ENCODE measurements at places on chromosomes 5 and 9.

DNA sequence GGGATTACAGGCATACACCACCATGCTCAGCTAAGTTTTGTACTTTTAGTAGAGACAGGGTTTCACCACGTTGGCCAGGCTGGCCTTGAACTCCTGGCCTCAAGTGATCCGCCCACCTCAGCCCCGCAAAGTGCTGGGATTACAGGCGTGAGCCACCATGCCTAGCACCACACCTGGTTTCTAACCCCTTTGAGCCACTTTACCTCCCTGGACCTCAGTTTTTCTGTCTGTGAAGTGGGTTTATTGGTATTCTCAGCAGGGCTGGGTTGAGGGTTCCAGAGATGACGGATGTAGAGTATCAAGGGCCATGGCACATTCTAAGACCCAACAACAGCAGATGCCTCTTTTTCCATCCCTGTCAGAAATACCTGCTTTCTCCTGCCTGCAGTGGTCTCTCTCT lies 38.6 kb downstream of the AMBP start:
- DNase-seq = no peak

- DNase-seq = no peak
These were observed 42.9 kb downstream of the LAMC3 start for GRCh38 chr9:131051592-131052517.

DNA sequence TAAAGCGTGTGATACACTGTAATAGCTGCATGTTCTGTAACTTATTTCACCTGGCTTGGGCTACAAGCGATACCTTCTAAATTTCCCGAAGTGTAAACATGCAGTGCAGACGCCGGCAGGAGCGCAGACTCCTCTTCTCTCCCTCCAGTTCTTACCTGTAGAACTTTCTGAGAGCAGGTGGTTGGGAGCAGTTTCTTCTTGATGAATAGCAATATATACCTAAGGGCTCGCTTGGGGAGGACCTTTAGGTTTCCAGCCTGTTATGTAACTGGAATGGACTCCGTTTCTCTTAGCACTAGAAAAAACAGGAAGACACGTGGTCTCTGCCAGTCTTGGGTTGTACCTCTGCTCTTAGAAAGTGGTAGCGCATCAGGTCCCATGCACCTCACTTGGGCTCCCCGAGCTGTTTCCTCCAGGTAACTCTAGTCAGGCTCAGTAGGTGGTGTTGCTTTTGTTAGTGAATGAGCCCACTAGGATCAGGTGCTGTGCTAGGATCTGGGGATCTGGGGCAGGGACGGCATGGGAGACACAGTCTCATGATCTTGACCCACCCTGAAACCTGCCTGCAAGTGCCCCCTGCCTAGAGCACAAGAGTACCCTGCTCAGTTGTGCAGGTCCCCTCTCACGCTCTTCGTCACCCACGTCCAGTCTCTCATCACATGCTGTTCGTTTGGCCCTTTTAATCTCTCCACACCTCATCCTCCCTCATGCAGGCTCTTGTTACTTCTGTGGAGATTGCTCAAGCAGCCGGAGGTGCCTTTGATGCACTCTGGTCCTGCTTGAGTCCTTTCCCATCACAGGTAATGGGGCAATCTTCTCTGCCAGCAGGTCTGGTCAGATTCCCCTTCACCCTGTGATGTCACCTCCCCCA lies 2.8 kb downstream of the TENT4A start:
- DNase-seq = no peak

DNA sequence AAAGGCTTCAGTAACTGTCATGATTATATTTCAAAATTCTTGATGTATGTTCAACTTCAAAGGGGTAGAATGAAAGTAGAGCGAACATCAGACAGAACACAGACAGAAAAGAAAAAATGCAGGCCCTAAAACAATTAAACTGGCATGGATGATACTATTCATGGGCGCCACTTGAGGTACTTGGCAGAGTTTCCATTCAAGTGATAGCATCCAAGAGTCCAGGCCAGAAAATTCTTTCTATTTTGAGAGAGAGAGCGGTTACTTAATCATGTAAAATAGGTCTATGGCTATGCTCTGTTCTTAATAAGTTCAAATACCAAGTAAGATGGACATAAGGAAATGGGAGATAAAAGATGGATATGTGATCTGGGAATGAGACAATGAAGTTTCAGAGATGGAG lies 21.4 kb upstream of the PRR16 start:
- DNase-seq = no peak

GRCh38 chr5:112316731-112317130 lies 102.3 kb downstream of the EPB41L4A start:
- no peak for DNase-seq

DNA sequence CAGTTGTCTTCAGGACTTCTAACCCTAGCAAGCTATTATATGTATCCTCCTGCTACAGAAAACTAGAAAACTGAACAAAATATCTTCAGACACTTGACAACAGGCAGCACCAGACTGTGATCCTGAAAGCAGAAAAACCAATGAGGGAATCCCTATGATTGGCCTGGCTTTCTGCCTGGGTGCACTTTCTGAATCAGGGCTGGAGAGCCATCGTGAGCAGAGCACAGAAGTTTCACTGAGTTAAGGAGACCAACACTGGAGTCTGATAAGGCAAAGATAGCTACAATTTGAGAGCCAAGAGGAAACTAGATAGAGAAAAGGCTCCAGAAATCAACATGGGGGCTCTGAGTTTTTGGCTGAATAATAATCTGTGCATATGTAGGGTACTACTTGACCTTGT lies 106.5 kb downstream of the FANCC start:
- DNase-seq = no peak

DNA sequence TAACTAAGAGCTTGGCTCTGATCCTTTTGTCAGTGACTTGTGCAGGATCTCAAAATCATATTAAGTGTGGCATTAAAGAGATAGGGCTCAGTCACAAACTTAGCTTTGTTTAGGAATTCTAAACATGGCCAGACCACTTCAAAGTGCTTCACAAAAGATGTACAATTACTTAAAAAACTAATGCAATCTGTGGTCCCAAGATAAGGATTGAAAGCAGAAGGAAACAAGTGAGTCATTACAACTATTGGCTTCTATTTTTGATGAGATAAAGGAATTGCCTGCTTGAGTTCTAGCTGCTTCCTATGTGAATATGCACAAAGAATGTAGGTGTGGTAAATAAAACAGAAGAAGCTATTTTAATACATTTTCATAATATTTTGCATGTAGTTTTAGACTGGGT lies 44.9 kb upstream of the SLC12A2 start:
- no peak for DNase-seq

- DNase-seq = peak; percentile 91
These were observed 195.3 kb upstream of the KLF9 start for GRCh38 chr9:70609542-70610286.

- no peak for DNase-seq
These were observed 29.4 kb upstream of the N4BP3 start for GRCh38 chr5:178083922-178084321.

GRCh38 chr9:137368431-137369035 lies 54.4 kb downstream of the EXD3 start:
- no peak for DNase-seq

DNA sequence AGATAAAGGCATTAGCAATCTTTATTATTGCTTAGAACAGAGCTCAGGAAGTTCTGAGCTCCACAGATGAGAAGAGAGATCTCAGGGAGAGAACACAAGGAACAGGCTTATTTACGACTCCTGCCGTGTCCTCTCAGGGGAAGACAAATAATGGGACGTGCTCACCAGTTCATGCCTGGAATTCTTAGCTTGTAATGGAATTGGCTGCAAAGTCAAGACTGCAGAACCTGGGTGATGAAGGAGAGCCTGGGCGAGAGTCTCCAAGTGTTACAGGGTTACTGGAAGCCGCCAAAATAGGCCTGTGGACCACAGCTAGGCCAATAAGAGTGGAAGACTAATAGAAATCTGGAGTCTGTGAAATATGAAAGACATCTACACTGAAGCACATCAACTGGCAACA lies 174.5 kb upstream of the ADAMTSL1 start:
- DNase-seq = no peak

- DNase-seq = no peak
These were observed 60.9 kb downstream of the CXXC5 start for GRCh38 chr5:139708877-139709581.

GRCh38 chr5:116795189-116795588 lies 220.6 kb upstream of the SEMA6A start:
- DNase-seq = no peak

GRCh38 chr5:143200781-143201398 lies 202.6 kb downstream of the NR3C1 start:
- DNase-seq = peak; percentile 50

DNA sequence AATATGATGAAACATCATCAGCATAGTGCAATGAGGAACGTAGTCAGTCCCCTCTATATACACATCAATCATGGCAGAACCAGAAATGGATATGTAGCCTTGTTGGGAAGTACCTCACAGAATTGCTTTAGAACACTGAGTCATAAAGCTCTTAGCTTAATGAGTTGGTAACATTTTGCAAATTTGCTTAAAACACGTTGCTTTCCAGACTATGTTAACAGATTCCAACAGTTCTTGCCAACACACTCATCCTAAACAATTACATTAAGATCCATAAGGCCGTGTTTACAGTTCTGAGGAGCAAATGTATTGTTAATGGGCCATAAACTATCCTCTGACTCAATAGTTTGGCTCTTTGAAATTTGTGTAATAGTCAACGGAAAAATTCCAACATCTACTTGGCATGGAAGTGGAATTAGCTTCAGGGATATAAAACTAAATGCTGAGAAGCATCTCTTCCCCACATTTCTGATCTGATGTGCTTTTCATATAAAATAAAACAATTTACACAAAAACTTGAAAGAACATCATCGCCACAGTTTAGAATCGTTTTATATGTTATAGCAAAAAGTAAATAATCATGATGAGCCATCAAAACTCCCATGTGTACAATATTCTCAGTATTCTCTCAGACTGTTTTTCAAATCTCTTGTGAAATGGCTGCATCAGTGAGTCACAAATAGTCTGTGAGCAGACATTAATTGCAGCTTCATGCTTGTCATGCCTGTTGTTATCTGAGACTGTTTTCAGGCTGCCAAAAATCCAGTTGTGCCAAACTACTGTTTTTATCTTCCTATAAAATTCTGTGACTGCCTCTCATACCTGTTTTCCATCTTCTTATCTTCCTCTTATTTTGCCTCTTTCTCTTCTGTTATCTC lies 291.9 kb downstream of the COX7C start:
- peak; percentile 62 for DNase-seq

DNA sequence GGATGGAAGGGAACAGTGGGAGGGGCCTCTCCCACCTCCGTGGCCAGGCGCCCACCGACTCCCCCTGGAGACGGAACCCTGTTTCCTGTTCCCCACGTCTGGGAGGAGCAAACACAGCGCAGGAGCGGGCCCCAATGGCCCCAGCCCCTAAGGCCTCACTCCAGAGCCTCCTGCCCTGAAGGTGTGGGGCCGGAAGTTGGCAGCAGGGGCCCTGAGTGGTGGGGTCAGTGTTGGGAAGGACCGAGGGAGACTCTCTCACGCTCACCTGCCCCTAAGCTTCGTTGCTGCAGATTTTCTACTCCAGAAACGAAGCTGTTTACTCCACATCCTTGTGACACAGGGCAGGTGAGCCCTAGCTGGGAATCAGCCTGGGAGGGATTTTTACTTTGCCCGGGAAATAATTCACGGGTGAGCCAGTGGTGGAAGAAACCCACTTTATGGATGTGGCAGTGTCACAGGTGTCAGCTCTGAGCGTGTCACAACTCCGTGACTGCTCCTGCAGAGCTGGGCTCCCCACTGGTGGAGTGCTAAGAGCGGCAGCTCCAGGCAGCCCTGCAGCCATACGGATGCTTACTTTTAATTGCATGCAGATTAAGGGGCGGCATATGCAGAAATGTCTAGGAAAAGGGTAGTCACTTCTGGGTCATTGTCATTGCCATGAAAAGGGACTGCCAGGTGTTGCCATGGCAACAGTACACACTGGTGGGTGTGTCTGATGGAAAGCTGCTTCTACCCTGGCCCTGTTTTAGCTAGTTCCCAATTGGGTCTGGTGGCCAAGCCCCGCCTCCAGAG lies 77.5 kb upstream of the OLFM1 start:
- DNase-seq = no peak

GRCh38 chr9:14526504-14526903 lies 166.7 kb downstream of the ZDHHC21 start:
- no peak for DNase-seq

GRCh38 chr9:80223897-80224296 lies 652.1 kb downstream of the TLE4 start:
- DNase-seq = no peak

GRCh38 chr5:142396436-142397038 lies 71.7 kb upstream of the SPRY4 start:
- DNase-seq = no peak

DNA sequence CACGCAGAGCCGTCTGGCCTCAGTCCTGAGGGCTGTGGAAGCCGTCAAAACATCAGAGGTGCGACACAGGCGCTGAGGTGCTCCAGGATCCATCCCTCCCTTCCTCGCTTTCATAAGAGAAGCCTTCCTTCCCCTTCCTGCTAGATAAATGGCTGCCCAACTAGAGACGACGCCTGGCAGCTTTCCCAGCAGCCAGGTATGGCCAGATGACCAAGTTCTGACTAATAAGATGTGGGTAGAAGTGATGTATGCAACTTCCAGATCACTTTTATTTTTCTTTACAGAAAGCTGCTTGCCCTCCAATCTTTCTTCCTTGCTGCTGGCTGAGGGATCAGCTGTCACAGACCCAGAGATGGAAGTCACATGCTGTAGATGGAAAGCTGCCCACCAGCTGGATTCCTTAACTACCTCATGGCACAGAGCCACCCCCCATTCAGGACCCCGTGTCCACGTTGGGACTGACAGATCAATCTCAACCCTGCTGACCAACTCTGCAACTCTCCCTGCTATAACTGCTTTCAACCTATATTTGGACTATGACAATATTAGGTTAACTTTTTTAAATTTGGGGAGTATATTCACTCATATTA lies 8.8 kb downstream of the MAPK9 start:
- DNase-seq = no peak

GRCh38 chr9:78189461-78189860 lies 46.4 kb upstream of the CEP78 start:
- DNase-seq = no peak

DNA sequence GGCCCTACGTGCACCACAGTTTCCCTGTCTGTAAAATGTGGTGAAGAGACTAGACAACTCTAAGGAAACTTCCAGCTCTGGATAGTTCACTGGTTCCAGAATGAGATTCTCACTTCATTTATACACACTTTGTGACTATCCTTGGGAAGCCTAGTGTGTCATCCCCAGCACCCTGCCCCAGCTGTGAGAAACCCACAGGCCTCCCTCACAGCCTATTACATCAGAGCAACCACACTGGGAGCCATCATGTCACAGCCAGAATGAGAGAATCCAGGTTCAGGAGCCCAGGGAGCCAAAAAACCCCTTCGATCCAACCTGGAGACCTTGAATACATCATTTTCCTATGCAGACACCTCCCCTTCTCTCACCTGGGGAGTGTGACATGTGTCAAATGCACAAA lies 21.0 kb upstream of the HAND1 start:
- no peak for DNase-seq

DNA sequence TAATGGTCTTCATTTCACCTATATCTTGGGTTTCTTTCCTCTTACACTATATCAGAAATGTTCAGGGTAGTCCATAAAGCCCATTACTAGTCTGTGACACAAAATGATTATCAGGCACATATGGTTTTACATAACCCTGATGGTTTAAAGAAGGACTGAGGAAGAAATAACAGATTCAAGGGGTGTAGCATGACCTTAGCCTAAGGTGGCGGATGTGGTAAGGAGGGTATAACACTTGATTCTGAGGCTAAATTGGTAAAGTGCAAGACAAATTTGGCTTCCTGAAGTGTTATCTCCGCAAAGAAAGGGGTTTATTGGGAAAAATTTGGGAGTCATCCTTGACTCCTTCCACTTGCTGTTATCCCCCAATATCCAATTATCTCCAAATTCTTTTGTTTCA lies 388.2 kb upstream of the RPS23 start:
- no peak for DNase-seq
